ENCODE measurements at places on chromosomes 16 and 17.

- DNase-seq = no peak
Measured at GRCh38 chr16:67157892-67158635, 1.6 kb downstream of the TRADD start.

- DNase-seq = no peak
Measured at GRCh38 chr17:17959520-17960361, 12.5 kb downstream of the TOM1L2 start.

- no peak for DNase-seq
Measured at GRCh38 chr17:44247440-44247841, 20.5 kb downstream of the SLC4A1 start.

DNA sequence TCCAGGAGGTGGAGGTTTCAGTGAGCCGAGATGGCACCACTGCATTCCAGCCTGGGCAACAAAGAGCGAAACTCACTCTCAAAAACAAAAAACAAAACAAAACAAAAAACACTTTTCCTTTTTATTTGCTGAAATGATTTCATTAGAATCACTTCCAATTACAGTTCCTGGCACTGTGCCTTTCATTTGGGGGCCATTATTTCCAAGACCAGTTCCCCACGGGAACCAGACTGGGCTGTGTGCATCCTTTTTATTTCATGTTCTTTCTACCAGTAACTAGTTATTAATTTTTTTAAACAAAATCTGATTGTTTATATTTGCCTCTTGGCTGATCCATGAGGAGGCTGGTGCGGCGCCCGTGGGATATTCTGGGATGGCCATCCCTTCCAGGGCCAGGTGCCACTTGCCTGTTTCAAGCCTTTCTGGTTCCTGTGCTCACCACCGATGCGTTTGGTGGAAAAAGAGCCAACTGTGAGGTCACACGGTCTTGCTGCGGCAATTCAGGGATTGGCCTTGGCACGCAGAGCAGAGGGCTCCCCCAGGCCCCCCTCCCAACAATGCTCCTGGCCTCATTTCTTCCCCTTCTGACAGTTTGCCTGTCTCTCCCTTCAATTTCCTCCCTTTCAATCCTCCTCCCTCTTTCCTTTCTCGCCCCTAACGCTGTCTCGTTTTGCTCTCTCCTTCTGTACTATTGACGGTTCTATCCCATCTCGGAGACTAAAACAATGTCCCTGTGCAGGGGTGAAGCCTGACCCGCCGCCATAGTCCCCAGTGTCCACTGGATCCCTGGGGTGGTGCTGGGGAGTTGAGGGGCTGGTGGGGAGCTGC is 13.4 kb downstream of the UBALD1 start:
- no peak for DNase-seq

GRCh38 chr16:31456988-31457360 is 2.3 kb upstream of the ARMC5 start:
- DNase-seq = no peak

Data from stimulated activated CD4-positive, alpha-beta T cell treated with anti-CD3 and anti-CD28 coated beads, Interleukin-15, amount 100 ng/mL, for 1 hour (primary cell).